ENCODE measurements at places on chromosomes 4 and X. TPM values are rescaled to one million over a fixed set of nuclear protein-coding genes. Genes with fewer than 3 reads are reported as not detected.

The SLC38A5 gene
- total RNA-seq = 167 TPM

The FAM236A gene
- total RNA-seq = not detected

The ARX gene
- total RNA-seq = not detected

The TIMP1 gene
- 127 TPM for total RNA-seq

The MAGEC1 gene
- total RNA-seq = not detected

The RASSF6 gene
- total RNA-seq = 7.5 TPM

The SULT1B1 gene
- total RNA-seq = not detected

The KIT gene
- not detected for total RNA-seq

Data from hair follicular keratinocyte (primary cell).